Cardiac muscle cell (in vitro differentiated cells and primary cell): ENCODE measurements at places on chromosomes 1 and 21. TPM values are rescaled to one million over a fixed set of nuclear protein-coding genes. Genes with fewer than 3 reads are reported as not detected.

GPR3 gene
- 1.7 and 1.9 TPM in 2 replicates for total RNA-seq

DNA sequence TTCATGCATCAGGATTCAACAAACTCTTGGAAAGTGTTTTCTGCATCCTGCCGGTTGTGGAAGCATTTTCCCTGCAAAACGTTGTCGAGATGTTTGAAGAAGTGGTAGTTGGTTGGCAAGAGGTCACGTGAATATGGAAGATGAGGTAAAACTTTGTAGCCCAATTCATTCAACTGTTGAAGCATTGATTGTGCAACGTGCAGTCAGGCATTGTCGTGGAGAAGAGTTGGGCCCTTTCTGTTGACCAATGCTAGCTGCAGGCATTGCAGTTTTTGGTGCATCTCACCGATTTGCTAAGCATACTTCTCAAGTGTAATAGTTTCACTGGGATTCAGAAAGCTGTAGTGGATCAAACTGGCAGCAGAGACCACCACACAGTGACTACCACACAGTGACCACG lies 57.0 kb upstream of the PRDM2 start:
- DNase-seq, result no peak
- H3K27me3 ChIP-seq, result no peaks in the 10 kb centered on the region
- H3K4me1 ChIP-seq, result no peaks in the 10 kb centered on the region
- H3K36me3 ChIP-seq, result no peaks in the 10 kb centered on the region
- no peak overlapping the region for H3K4me3 ChIP-seq

DNA sequence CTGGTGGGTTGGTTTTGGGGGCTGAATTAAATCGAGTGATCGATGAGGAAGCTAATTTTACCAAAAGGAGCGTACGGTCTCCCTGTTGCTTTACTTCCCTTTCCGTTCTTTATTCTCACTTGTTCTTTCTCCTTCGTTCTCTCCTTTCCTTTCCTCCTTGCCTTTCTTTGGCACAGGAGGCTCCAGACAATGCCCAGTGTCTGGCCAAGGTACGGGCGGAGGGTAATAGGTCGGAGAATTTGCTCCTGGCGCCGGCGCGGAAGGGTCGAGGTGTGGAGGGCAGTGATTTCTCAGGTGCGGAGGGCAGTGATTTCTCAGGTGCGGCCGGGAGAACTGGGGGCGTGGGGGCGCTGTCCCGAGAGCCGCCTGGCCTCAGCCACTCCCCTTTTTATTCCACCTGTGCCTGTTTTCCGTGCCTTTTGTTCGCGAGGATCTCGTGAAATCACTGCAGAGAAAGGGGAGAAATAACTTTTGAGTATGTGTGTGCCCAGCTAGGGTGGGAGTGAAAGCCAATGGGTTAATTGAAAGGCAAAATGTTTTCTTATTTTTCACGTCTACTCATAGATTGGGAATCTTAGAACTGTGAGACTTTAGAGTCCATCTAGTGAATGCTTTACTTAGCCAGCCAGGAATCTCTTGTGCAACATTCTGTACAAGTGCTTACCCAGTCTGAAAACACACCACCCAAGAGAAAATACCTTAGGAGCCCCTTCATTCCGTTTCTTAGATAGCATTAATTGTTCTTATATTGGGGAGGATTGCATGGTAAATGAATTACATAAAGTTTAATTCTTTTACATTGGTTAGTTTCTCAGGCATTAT lies 1.3 kb downstream of the FNBP1L start:
- no peaks in the 10 kb centered on the region for H3K36me3 ChIP-seq
- DNase-seq, result peak; percentile 19
- no peaks in the 10 kb centered on the region for H3K4me1 ChIP-seq
- H3K27me3 ChIP-seq, result peaks cover 14% of the 10 kb centered on the region
- peak overlapping the region; percentile 90 for H3K4me3 ChIP-seq

PER3 gene
- total RNA-seq, result 1.9 and 13.2 TPM in 2 replicates

- no peak overlapping the region for H3K4me3 ChIP-seq
- H3K27ac ChIP-seq, result no peak overlapping the region
- no peak for DNase-seq
- peaks cover 14% of the 10 kb centered on the region for H3K36me3 ChIP-seq
- H3K4me1 ChIP-seq, result no peaks in the 10 kb centered on the region
- no peaks in the 10 kb centered on the region for H3K27me3 ChIP-seq
These were observed 48.2 kb downstream of the RPAP2 start for GRCh38 chr1:92346866-92347640.

MOV10 gene
- 78.2 and 96.2 TPM in 2 replicates for total RNA-seq

DNA sequence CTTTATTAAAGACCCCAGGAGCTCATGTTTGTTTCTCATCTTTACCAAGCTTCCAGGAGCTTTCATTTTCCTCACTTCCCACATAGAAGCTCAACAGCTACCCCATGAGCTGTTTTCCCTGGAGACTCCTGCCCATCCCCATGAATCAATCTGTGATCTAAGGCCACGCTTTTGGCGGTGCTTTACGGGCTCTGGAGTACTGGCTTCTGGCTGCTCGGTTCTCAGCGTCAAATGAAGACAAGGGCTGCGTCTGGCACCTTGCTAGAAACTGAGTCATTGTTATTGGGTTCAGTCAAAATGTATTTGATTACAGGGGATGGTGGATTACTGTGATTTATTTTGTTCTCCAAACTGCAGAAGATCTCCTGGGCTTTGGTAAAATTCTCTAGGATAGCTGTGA lies 39.9 kb downstream of the ACP6 start:
- no peaks in the 10 kb centered on the region for H3K27me3 ChIP-seq
- H3K4me1 ChIP-seq, result no peaks in the 10 kb centered on the region
- peaks cover 8% of the 10 kb centered on the region for H3K36me3 ChIP-seq
- H3K4me3 ChIP-seq, result no peak overlapping the region
- no peak for DNase-seq

PLA2G2A gene
- not detected in 2 replicates for total RNA-seq

S100A9 gene
- 0.74 and 1.3 TPM in 2 replicates for total RNA-seq

DNA sequence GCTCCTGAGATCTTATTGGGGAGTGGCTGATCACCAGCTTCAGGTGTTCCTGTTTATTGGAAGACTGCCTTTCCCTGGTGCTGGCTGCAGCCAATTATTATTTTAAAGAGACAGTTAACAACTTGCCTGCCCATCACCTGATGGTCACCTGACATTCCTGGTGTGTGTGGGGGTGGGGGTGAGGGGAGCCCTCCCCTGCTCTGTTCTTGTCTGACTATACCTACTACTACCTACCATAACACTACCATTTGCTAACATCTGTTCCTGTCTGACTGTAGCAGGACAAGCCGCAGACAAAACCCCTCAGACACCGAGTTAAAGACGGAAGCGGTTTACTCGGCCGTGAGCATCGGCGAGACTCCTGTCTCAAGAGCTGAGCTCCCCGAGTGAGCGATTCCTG lies 54.9 kb upstream of the NBPF3 start:
- H3K36me3 ChIP-seq, result no peaks in the 10 kb centered on the region
- H3K27me3 ChIP-seq, result no peaks in the 10 kb centered on the region
- H3K4me1 ChIP-seq, result no peaks in the 10 kb centered on the region
- H3K4me3 ChIP-seq, result no peak overlapping the region
- DNase-seq, result no peak

WNT2B gene
- total RNA-seq, result 0.74 and 1.2 TPM in 2 replicates

- H3K27ac ChIP-seq, result peak overlapping the region; percentile 91
- peaks cover 12% of the 10 kb centered on the region for H3K4me1 ChIP-seq
- no peaks in the 10 kb centered on the region for H3K27me3 ChIP-seq
- H3K4me3 ChIP-seq, result no peak overlapping the region
- no peaks in the 10 kb centered on the region for H3K36me3 ChIP-seq
- DNase-seq, result no peak
These were observed 42.0 kb downstream of the CXADR start for GRCh38 chr21:17554679-17555465.

DMRTB1 gene
- not detected in 2 replicates for total RNA-seq

- H3K36me3 ChIP-seq, result no peaks in the 10 kb centered on the region
- no peak for DNase-seq
- H3K27ac ChIP-seq, result peak overlapping the region; percentile 34
- H3K4me1 ChIP-seq, result peaks cover 18% of the 10 kb centered on the region
These were observed 56.7 kb upstream of the PUM1 start for GRCh38 chr1:31122101-31122735.

TOR1AIP2 gene
- total RNA-seq, result 56.2 and 75.6 TPM in 2 replicates

FNDC10 gene
- total RNA-seq, result 30.9 and 46.5 TPM in 2 replicates

GRCh38 chr21:44485254-44485793 lies 30.0 kb downstream of the LRRC3 start:
- DNase-seq, result no peak
- peaks cover 19% of the 10 kb centered on the region for H3K4me1 ChIP-seq
- no peaks in the 10 kb centered on the region for H3K27me3 ChIP-seq
- H3K36me3 ChIP-seq, result no peaks in the 10 kb centered on the region
- H3K27ac ChIP-seq, result peak overlapping the region; percentile 36
